ENCODE measurements at places on chromosomes 2 and 18. TPM values are rescaled to one million over a fixed set of nuclear protein-coding genes. Genes with fewer than 3 reads are reported as not detected.
A peak's percentile ranks its signal among the peaks of the same experiment; 100 is the strongest.

DNA sequence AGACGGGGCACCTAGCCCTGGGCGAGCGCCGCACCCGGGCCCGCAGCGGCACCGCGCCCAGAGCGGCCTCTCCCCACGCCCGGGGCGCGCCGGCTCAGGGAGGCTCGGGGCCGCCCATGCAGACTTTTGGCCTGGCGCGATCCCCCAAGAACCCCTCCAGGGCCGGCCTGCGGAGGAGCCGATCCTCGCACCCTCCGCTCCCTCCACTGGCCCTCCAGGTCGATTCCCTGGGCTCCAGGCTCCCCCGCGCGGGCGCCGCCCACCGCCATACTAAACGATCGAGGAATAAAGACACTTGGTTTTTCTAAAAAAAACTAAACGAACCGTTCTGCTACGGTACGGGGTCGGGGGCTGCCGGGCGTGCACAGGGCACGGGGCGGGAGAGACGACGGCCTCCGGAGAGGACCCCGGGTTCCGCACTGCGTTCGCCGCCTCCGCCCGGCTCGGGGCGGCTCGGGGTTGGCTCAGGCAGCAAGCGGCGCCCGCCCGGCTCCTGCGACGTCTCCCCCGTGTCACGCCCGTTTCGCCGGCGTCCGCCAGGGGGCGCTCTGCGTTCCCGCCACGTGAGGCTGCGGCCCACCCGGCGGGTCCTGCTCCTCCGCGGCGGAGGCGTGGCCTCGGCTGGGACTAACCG lies 365 bp upstream of the KHK start:
- DNase-seq: peak; percentile 99

DNA sequence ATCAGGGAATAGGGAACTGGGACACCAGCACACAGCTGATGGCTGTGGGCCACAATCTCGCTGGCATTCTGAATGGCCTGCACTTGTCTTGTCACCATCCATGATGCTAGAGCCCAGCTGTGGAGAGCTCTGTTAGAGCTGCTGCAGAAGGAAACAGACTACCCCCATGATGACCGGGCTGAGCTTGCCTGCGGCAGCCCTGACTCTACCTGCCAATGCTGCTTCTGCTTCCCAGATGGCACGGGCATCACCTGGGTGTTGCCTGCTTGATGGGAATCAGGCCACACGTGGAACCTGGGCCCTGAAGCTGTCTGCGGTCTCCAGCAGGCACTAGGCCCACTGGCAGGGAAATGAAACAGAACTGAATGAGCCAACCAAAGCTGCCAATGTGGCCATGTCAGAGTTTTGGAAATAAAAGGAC lies 11.2 kb upstream of the DAW1 start:
- DNase-seq: no peak

DNA sequence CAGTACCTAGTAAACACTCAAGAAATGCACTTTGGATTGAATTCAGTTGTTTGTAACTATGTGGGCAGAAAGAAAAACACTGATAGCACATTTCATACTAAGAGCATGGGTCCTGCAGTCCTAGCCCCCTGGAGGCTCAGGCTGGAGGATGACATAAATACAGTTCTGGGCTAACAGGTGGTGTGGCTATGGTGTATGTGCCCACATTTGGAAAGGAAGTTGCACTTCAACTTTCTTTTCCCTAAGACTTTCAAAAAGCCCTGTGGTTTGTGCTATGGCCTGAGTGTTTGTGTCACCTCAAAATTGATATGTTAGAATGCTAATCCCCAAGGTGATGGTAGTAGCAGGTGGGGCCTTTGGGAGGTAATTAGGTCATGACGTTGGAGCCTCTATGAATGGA lies 218.2 kb downstream of the CDCA7 start:
- no peak for DNase-seq

DNA sequence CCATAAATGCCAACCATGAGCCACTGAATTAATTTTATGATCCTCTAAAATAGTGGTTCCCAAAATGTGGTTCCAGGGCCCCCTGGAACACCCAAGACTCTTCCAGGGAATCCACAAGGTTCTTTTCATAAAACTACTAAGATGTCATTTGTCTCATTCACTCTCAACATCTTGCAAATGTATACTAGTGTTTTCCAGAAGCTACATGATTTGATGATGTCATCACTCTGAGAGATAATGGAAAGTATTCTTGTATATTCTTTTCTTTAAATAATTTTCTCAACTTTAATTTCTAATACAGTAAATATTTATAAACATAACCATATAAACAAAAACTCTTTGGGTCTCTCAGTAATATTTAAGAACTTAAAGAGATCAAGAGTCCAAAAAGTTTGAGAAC lies 57.0 kb downstream of the NRXN1 start:
- no peak for DNase-seq

- DNase-seq: no peak
Observed at GRCh38 chr2:42436370-42436769, 57.4 kb downstream of the KCNG3 start.

DNA sequence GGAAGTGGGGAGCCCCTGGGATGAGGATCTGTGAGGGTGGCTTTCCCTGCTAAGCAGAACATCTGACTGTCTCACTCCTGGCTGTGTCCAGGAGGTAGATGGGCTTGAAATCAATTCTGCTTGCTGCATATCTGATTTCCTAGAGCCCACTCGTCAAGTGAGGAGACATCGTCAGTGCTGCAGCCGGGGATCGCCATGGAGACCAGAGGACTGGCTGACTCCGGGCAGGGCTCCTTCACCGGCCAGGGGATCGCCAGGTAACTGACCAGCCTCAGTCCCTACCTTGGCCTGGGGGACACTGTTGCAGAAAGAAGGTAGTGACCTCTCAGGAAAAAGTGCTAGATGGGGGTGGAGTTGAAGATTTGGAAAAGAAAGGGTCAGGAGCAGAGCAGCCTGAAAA lies 31.3 kb downstream of the CNGA3 start:
- DNase-seq: no peak

- no peak for DNase-seq
Observed at GRCh38 chr18:6363216-6363615, 51.5 kb downstream of the L3MBTL4 start.

DNA sequence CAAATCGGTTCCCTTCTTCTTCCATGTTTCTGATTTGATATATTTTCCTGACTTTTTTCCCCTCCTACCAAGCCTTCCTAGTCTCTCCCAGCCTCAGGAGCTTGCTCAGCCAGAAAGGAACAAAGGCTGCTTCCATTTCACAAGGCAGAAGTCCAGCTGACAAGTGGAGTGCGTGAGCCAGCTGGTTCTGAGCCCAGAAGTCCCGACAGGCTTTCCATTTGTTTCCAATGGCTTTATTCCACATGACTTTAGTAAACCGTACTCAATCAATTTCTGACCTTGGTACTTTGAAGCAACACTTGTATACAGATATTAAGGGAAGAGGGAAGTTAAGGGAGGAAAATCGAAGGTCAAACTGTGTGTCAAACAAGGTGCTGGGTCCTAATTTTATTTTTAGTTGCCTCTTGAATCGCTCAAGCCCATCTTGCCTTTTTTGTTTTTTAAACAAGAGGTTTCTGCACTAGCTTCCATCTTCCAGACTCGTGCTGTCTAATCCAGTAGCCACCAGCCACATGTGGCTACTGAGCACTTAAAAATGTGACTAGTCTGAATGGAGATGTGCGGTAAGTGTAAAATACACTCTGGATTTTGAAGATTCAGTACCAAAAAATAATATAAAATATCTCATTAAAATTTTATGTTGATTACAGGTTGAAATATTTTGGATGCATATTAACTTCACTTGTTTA lies 36.2 kb downstream of the WIPF1 start:
- DNase-seq: no peak

- no peak for DNase-seq
Observed at GRCh38 chr2:62577994-62578781, 72.2 kb upstream of the TMEM17 start.

GRCh38 chr18:26741048-26741447 lies 124.5 kb downstream of the AQP4 start:
- DNase-seq: no peak

GRCh38 chr2:9675415-9676351 lies 44.9 kb upstream of the YWHAQ start:
- no peak for DNase-seq

DNA sequence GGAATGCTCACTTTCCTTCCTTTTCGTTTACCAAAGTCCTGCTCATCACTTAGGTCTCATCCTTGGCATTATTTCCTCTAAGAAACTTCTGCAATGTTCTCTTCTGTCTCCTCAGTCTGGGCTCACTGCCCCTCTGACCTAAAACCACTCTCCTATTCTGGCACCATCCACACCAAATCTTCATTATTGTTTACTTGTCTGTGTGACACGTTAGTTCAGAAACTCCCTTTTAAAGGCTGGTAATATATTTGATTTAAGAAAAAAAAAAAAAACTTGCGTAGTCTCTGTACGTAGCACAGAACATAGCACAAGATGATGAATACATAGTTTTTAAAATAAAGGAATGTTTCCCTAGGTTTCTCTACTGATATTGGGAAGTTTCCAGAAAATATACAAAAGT lies 118.8 kb upstream of the CAVIN2 start:
- DNase-seq: no peak

DNA sequence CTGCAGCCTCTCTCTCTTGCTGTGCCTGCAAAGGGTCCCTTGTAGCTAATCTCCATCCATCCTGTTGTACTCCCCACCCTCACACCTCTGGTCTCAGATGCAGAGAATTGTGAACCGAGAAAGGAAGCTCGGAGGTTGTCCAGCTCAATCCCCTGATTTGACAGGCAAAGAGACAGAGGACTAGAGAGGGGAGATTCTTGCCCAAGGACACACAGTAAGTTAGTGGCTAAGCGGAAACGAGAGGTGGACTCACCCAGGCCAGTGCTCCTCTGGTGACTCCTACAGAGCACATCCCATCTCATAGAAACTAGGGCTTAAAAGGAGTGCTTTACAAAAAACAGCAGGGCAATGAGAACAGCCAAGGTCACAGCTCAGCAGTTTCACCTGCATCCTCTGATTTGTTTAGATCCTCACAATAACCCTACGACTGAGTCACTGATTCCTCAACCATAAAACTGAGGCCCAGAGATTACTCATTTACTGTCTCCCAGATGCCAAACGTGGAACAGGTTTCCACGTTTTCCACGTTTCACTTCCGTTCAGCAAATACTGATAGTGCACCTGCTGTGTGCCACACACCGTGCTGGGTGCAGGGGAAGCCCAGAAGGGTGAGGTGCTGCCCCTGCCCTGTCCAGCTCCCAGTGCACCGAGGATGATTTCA lies 22.1 kb downstream of the EHD3 start:
- no peak for DNase-seq

DNA sequence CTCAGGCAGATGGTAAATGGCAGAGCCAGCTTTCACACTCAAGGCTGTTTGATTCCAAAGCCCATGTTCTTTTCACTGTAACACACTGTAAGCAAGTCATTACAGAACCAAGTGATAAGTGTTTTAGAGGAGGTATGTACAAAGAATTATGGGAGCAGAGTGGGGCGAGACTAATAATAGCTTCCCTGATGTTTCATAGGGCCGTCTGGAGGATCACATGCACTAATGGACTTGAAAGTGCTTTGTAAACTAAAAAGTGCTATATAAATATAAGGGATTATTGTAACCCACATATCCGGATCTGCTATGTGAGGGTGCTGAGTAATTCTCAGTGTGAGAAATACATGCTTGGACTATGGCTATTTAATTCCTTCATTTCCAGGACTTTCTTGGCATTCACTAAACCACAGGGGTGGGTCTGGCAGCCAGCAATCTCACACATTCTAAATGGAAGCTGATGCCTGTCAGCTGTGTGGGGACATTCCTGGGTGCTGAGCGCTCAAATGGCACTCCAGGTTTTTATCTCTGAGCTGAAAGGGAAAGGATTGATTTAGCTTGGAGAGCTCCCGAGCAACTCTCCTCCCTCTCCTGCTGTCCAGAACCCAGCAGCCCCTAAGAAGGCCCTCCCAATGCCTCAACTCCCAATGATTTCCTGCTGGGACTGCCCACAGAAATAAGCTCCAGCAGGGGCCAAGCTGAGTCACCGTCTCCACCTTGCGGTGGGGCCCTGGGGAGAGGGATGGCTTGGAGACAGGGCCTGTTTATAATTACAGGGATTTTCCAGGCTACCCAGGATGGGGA lies 222.8 kb downstream of the SOX11 start:
- DNase-seq: no peak

- DNase-seq: no peak
Observed at GRCh38 chr2:29527947-29528346, 393.4 kb downstream of the ALK start.

DNA sequence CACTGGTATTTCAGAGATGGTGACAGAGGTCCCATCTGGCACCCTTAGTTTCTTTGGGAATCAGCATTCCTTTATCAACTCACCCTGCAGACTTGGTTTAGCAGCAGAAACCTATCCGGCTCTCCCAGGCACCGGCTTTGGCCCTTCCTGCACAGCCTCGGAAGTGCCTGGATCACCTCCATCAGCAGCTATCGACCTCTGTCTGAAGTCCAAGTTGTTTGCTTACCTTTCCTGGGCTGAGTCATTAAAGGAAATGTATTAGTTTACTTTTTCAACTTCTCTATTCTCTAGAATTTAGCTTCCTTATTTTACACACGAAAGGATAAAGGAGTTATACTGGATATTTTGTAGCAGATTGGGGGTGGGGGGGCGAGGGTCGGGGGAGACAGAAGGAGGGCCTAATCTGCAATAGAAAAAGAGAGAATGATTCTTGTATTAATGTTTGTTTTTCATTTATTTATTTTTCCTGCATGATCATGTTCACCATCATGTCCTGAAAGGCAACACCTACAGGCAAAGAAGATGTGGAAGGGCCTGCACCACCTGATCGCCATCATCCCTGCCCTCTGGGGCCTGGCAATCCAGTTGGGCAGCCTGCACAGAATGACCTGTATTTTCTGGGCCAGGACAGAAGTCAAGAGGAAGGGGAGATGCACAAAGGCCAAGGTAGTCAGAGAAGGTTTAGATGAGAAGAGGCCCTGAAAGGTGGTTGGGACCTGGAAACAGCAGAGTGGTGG lies 22.1 kb upstream of the MAT2A start:
- DNase-seq: no peak

- DNase-seq: no peak
Observed at GRCh38 chr18:44837482-44838180, 156.9 kb downstream of the SETBP1 start.

- DNase-seq: peak; percentile 73
Observed at GRCh38 chr2:73268830-73269685, 15.2 kb downstream of the FBXO41 start.

GRCh38 chr2:148876202-148876594 lies 1.2 kb downstream of the KIF5C start:
- DNase-seq: no peak

GRCh38 chr18:59906203-59906602 lies 6.4 kb downstream of the PMAIP1 start:
- DNase-seq: no peak

The ASPRV1 gene
- 0.44 TPM for total RNA-seq

The TMEFF2 gene
- not detected for total RNA-seq

The TUBA4B gene
- not detected for total RNA-seq

The SERPINB3 gene
- not detected for total RNA-seq

The ACMSD gene
- total RNA-seq: not detected

The CCDC102B gene
- 1.1 TPM for total RNA-seq

Measured in activated T-helper 1 cell treated with anti-CD3 and anti-CD28 coated beads, Interleukin-12 subunit alpha, Interleukin-12 subunit beta, Interleukin-2, Interleukin-4 antibody, amounts not matched to agents 30 ng/mL and 10 ng/mL and 1 ng/mL, durations not matched to agents 14 hours and 24 hours and 36 hours (primary cell).